CD14-positive monocyte (primary cell): ENCODE measurements at places on chromosomes 5 and 9.

GRCh38 chr5:129609710-129610109, 138.2 kb upstream of the MINAR2 start:
- no peak for DNase-seq

GRCh38 chr5:31611002-31611401, 27.9 kb upstream of the PDZD2 start:
- no peak for DNase-seq

- DNase-seq: no peak
These were observed 412.8 kb downstream of the TLE4 start for GRCh38 chr9:79984429-79985067.

GRCh38 chr5:174839196-174839595, 114.8 kb downstream of the MSX2 start:
- no peak for DNase-seq

DNA sequence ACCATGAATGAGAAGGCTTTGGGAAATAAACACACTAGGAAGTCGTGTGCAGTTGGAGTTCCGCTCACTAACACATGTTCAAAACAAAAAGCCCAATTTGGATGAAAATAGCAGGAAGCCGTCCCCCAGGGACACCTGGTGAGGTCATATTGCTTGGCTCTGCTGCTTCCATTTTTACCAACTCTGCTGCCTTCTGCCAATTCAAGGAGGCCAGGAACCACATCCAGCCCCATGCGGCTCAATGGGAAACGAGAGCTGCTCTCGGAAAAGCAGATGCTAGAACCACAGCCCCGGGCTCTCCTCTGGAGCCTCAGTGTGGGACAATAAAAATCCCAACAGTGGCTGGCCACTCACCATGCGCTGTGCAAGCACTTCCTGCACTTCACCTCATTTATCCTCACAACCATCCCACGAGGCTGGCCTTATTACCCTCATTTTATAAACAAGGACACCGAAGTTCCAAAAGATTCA, 13.4 kb downstream of the ADAM19 start:
- DNase-seq: no peak
